CD4-positive, alpha-beta T cell treated with Interleukin-21 for 1 hour (primary cell): ENCODE measurements at places on chromosomes 5 and 9.

DNA sequence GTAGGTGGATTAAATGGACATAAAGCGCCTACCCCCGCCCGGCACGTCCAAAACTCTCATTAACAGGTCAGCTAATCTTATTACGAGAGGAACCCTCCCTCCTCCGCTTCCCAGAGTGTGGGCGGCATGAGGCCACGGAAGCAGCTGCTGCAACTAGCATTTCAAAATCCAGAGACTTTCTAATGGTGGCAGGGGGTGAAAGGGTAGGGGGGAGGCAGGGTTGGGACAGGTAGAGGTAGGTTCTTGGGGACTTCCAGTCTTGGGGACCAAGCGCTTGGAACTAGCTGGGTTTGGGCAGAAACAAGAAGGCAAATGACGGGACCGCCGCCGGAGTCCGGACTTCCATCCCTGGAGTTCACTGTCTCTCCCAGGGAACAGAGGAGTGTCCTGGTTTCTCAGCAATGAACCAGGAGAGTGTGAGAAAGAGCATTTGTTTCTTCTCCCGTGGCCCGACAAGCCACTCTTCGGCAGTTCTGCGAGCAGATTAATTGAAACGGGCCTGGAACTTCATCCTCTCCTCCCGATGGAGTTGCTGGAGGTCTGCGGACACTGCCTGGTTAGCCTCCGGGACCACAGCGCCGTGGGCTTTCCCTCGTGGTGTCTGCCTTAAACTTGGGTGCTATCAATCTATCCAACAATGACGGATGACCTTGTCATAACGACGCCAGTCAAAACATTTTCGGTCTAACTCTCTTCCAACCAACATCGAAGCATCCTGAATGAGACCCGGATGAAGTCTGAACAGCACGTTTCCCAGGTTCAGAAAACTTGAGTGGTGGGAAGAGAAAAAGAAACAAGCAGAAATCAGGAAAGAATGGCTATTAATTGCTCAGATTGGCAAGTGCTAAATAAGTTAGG lies 1.6 kb upstream of the PRDM6 start:
- DNase-seq = no peak

DNA sequence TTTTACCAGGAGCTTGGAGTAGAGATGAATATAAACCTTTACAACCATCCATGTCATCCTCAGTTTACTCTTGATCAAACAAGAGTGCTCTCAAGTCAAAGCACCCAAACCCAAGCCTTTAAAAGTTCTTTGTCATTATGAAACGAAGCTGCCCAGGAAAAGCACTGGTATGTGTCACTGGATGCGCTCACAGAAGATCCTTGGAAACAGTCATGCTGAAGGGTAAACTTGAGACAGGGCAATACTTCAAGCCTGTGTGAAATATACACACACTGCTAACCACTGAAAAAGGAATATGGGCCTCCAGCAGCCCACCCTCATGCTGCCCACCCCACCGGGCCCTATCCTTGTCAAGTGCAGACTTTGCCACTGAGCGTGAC lies 84.5 kb downstream of the PRRT1B start:
- DNase-seq = no peak

DNA sequence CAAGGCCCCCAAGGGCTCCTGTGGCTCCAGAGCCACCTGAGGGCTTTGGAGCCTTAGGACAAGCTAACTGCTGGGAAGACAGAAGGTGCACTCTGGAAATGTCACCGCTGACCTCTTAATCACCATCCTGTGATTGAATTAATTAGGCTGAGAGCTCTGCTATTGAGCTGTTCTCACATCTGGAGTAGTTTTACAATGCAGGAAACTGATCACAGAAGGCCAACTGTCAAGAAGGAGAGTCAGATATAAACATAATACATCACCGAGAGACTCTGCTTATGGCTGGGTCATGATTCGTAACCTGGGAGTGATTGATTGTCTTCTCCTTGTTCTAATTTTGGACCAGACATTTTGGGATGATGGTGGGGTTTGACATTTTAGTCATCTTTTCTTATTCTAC lies 226.1 kb downstream of the SLIT3 start:
- DNase-seq = no peak

DNA sequence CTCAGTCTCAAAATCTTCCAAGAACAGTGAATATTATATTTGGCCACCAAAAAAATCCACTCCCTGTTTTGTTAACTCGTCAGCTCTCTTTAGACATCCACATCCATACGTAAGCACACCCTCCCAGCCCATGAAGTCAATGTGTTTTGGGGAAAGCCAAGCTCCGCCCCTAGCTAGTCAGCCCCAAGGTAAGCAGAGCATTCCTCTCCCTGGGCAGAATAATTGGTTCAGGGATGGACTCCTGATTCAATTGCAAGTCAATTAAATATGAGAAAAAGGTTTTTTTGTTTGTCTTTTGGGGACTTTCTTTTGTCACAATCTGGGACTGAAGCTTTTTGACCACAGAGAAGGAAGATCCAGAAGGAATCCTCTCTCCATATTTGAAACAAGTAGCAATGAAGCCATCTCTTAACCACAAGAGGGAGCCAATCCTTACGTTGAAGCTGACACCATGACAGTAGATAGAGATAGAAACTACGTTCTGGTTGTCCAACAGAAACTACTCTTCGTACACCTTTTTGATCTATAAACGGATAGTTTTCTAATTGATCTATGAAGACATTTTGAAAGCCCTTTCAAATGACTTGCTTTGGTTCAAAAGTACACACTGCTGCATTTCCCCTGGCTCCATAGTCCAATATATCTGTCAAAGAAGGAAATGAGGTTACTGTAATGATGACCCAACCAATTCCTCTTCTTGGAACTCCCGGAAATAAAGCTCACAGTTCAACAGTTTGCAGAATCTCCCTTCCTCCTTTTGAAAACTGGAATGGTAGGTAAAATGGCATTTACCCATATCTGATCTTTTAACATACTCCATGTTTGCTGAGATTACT lies 166.4 kb downstream of the TLE1 start:
- DNase-seq = peak; percentile 11

- DNase-seq = no peak
Measured at GRCh38 chr9:133154097-133154989, 9.4 kb downstream of the GBGT1 start.

DNA sequence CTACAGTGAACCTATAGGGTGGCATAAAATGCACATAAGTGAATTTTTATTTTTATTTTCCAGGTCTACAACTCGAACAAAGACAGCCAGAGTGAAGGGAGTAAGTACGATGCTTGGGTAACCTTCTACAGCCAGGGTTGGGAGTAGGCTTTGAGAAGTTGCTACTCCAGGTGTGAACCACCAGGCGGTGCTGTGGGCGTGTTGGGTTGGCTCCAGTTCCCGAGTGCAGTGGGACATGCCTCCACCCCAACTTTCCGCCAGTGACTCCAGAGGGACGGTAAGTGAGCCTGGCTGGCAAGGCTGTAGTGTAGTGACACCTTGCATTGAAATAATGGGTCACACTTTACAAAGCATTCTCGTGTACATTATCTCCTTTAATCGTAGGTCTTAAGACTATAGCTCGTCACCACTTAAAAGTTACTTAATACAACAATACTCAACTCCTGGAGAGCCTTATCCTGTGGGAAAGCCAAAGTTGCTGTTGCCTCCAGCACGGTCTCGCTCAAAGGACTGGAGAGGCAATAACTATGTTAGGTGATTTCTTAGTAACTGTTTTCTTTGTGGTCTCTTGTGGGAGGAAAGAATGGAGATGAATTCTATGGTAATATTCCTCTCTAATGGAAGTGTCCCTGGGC lies 244.0 kb downstream of the ARHGAP26 start:
- no peak for DNase-seq

GRCh38 chr5:41796061-41796460 lies 74.2 kb downstream of the OXCT1 start:
- no peak for DNase-seq

DNA sequence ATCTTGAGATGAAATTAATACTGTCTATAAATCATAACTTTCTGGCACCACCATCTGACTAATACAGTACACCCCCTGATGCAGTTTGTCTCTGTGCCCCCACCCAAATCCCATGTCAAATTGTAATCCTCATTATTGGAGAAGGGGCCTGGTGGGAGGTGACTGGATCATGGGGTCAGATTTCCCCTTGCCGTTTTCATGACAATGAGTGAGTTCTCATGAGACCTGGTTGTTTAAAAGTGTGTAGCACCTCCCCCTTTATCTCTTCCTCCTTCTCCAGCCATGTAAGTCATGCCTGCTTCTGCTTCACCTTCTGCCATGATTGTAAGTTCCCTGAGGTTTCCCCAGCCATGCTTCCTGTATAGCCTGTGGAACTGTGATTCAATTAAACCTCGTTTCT lies 78.7 kb upstream of the CDH6 start:
- DNase-seq = no peak

DNA sequence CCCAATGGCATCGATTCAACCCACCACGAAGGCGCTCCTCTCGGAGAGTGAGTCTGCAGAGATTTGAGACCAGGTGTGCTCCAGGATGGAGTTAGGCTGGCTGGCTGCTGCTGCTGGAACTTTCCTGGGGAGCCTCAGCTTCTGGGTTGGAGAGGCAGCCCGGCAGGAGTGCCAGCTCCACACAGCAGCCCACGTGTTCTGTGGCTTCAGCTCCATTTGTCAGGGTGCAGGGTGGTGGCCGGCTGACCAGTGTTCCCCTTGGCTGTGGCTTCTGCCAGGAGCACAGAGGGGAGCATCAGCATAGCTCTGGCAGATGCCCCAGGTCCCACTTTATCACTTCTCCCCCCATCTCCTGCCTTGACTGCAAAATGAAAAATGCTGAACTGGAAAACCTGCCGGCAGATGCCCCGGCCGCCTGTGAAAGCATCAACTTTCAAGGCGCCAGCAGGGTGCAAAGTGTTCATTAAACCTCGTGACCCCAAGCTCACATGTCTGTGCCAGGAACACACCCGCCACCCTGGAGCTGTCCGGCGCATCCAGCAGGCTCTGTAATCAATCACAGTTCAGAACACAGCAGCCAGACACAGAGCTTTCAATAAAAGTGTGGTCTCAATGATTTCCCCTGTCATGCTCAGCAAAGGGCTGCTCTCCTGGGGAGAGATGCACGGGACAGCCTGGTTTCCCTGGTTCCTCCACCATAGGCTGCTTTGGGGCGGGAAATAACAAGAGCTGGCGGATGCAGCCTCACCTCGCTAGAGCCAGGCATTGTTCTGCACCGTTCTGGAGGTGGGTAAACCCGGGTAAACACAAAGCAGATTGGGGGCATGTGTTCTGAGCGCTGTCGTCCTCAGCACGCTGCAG lies 53.2 kb downstream of the TRIP13 start:
- no peak for DNase-seq

DNA sequence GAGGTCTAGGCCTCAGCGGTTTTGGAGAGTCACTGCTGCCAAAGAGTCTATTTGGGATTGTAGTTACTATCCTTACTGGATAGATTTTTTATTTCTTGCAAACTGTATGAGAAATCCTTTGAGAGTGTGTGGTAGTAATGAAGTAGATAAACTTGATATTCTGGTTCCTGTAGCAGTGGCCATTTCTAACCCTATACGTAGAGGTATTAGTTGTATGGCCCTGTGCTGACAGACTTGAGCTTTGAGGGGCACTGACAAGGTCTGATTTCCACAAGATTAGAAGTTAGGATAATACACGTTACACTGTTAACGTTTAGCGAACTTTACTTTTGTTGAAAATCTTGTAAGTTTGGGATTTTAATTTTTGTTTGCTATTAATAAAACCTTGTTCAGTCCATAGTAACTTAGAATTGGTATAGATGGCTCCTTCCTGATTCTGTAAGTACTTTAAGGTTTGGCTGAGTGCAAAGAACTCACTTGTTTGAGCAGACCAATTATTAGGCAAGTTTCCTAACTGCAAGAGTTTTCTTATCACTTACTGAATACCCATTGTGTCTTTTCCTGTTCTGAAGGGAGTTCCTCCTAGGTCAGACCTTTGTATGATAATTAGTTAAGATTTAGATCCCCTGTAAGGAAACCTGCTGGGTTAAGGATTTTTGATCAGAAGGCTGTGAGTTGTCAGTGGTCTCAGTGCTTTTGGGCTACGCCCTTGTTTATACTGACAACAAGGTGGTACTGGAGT lies 31.4 kb downstream of the GCNT1 start:
- DNase-seq = no peak

DNA sequence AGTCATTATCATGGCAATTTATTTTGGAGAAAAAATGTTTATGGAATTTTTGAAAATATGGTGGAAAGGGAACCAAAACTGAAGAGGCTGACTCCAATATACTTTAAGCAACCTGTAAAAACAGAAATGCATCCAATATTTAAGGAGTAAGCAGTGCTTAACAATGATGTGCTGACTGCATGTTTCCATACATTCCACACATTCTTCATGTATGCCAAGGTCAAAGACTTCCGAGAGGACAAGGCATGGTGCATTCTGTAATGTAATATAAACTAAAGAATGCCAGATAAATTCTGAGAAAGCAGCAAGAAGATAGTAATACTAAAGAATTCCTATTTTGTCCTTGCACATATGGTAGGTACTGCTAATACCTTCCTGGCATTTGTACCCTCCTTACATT lies 2015.9 kb upstream of the CDH9 start:
- no peak for DNase-seq

DNA sequence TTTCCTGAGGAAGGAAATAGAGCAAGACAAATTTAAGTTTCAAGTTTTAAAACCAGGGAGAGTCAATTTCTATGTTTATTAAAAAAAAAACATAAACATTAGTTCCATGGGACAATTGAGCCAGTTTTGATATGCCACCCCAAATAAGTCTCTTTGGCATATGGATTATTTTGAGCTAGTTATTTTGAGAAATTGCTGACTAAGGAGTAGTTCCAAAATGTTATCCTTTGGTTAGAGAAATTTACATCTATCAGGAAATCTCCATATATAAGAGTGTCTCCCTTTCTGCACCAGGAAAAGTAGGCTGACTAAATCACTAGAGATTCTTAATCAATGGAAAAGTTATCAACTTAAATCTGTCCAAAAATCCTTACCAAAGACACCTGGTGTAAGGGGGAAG lies 105.8 kb downstream of the HAPLN1 start:
- no peak for DNase-seq

- no peak for DNase-seq
Measured at GRCh38 chr5:132451387-132451786, 39.2 kb downstream of the IRF1 start.

GRCh38 chr5:35415309-35415708 lies 185.0 kb upstream of the PRLR start:
- no peak for DNase-seq

- no peak for DNase-seq
Measured at GRCh38 chr5:124210111-124210910, 536.1 kb downstream of the ZNF608 start.

- no peak for DNase-seq
Measured at GRCh38 chr5:108523360-108523759, 141.5 kb upstream of the FBXL17 start.

DNA sequence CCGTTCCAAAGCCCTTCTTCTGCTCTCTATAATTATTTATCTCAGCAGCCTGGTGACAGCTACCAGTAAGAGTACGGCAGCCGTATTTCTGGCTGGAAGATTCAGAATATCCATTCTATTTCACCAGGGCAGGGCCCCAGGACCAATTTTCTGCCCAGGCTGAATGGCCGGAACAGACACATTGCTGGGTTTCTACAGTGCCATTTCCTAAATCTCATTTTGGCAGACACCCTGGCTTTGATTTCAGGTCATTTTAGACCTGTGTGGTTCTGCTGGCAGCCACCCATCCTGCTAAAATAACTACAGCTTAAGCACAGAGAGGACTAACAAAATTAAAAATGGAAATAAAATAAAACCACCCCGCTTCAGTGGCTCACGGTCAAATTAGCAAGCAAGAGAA lies 95.0 kb downstream of the CRB2 start:
- no peak for DNase-seq

GRCh38 chr9:107710953-107711352 lies 221.4 kb upstream of the KLF4 start:
- DNase-seq = no peak

GRCh38 chr5:57839025-57839424 lies 356.4 kb upstream of the ACTBL2 start:
- DNase-seq = no peak
